ENCODE measurements at places on chromosomes 3 and 15.

DNA sequence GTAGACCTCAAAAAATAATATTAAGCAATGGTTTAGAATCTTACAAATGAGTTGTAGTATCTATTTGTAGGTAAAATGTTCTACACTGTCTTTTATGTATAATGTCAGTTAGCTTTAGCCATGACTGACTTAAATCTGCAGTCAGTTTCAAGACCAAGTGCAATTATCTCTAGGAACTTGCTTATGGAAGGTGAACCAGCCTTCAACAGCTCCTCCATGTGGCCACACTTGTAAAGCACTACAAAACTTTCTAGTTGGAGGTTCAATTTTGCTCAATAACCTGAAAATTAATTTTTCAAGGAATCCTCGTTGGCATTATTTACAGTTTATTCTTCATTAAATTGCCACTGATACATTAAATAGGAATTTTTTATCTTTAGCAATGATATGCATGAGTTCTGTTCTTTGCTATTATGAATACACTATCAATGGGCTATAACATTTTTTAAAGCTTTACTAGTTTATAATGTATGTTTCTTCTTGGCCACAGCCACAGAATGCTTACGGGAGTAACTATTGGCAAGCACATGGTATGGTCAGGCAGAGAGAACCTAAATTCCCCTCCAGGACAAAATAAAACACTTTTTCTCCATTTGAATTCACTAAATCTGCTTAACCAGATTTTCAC, 315.3 kb upstream of the UBE2E2 start:
- DNase-seq: no peak

DNA sequence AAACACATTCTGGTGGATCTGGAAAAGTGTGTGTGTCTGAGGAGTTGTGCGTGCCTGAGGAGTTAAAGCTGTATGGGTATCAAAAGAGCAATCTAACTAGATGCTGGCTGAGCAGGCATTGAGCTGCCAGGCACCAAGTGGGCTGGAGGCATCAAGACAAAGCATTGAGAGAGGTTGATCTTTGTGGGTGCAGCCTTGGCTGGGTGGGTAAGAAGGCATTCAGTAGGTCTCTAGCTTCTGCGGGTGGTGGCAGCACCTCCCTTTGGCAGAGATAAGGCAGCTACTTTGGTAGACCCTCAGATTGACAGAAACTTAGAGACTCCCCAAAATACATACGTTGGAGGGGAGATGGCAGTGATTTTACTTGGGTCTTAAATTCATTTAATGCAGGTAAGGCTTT, 15.8 kb upstream of the TMEM212 start:
- no peak for DNase-seq

GRCh38 chr15:29135702-29136646, 133.6 kb downstream of the NSMCE3 start:
- no peak for DNase-seq

DNA sequence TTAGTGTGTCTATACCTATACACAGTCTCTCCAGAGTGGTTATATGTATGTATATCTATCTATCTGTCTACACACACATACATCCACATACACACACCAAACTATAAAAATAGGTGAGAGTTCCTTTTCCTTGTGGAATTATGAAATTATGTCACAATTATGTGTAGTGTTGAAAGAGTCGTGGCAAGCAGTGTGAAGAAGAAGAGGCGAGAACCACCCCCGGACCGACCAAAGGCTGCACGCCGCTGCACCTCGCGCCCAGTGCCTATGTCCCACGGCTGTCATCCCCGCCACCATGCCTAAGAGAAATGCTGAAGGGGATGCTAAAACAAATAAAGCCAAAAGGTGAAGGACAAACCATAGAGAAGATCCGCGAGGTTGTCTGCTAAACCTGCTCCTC, 95.0 kb upstream of the RAP2B start:
- no peak for DNase-seq

DNA sequence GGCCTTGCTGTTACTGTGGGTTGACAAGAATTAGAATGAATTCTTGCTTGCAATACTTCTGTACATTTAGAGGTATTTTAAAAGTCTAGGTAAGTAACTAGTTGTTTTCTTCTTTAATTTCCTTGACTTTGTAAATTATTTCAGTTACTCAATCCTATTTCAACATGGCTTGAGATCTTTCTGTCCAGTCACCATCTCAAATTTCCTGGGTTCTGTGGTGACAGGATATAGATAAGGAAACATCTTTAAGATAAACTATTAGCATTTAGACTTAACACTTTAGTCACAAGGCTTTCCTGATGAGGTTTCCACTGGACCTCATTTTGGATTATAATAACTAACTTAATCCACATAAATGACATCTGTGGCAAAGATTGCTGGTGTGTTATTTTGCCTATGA, 195.9 kb upstream of the DPH6 start:
- DNase-seq: no peak

DNA sequence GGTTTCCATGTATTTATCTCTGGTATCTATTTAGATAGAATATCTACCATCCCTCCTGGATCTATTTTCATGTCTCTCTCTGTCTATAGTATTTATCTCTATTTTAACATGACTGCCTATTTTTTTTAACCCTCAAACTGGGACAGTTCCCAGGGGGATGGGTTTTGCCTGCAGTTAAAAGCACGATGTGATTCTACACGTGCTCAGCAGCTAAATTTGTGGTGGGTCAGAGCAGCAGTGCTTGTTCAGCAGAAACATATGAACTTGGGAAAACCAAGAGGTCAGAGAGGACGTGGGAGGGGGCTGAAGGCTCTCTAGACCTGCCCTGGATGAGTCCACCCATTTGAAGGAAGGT, 189.2 kb downstream of the NTRK3 start:
- DNase-seq: no peak

- no peak for DNase-seq
Measured at GRCh38 chr3:171729452-171730334, 80.6 kb downstream of the PLD1 start.

DNA sequence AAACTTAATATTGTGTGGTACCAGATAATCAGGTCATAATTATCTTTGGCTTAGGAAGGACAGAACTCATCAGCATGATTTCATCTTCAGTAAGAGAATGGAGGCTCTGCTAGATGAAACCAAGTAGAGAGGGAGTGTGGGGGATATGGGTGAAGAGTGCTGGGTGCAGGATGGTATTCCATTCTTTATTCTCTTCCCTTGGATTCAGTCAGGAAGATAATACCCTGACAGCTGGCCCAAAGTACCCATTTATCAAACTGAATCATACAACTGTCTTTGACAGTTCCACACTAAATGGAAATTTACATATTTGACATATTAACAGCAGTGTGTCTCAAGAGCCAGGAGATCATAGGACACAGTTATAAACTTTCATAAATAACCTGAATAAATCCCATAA, 44.7 kb downstream of the GOLIM4 start:
- DNase-seq: no peak

GRCh38 chr3:48560648-48561018, 2.9 kb downstream of the UCN2 start:
- no peak for DNase-seq

- DNase-seq: no peak
Measured at GRCh38 chr3:74642876-74643275, 28.4 kb upstream of the CNTN3 start.

DNA sequence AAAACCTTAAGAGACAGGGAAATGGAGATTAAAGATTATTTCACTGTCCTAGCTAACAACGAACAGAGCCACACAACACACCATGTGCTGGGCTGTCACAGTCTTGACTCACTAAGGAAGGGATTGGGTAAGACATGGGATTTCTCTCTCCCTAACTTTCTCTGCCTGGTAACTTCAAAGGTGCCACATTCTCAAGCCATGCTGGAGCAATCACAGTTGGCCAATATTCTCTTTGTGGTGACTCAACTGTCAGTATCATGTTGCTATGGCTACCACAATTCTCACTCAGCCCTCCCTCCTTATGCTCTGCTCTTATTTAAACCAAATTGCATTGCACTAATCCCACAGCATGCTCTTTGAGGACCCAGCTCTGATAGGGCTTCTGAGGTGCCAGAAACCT, 74.0 kb downstream of the OXNAD1 start:
- peak; percentile 41 for DNase-seq

GRCh38 chr3:8204331-8204730, 297.3 kb upstream of the LMCD1 start:
- no peak for DNase-seq

GRCh38 chr15:74873756-74874424, 725 bp upstream of the SCAMP2 start:
- no peak for DNase-seq

GRCh38 chr3:126026761-126027160, 57.2 kb downstream of the SLC41A3 start:
- no peak for DNase-seq

- no peak for DNase-seq
Measured at GRCh38 chr15:96121086-96121920, 209.2 kb upstream of the NR2F2 start.

Data from T-helper 2 cell (primary cell).